NCI-H1417 treated with DMSO at 0.1 percent for 48 hours (cell line): ENCODE measurements at places on chromosomes 12 and 14.

DNA sequence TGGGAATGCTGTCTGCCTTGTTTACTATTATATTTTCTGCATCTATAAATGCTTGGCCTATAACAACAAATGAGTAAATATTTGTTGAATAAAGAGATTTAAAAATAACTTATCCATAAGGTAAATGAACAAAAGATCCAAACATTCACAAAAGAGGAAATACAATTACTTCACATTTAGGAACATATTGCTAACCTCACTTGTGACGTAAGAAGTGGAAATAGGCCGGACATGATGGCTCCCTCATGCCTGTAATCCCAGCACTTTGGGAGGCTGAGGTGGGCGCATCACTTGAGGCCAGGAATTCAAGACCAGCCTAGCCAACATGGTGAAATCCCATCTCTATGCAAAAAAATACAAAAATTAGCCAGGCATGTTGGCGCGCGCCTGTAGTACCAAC lies 25.7 kb upstream of the CKAP4 start:
- DNase-seq = no peak

DNA sequence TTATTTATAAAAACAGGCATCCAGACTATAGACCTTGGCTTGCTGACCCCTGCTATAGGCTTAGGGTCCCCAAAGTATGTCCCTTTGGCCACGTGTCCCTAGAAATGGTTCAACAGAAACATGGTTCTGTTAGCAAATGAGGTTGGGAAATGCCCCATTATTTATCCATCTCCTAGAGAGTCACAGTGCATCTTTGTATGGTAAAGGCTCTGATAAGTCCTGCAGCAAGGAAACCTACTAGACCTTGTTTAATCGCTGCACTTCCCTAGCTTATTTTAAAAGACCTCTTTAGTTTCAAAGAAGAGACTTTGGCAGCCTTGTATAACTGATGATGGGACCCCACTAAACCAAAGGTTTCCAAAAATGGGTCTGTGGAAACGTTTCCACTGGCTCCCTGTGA lies 471.5 kb downstream of the MED13L start:
- no peak for DNase-seq

GRCh38 chr14:103518422-103519042 lies 4.1 kb downstream of the CKB start:
- no peak for DNase-seq

DNA sequence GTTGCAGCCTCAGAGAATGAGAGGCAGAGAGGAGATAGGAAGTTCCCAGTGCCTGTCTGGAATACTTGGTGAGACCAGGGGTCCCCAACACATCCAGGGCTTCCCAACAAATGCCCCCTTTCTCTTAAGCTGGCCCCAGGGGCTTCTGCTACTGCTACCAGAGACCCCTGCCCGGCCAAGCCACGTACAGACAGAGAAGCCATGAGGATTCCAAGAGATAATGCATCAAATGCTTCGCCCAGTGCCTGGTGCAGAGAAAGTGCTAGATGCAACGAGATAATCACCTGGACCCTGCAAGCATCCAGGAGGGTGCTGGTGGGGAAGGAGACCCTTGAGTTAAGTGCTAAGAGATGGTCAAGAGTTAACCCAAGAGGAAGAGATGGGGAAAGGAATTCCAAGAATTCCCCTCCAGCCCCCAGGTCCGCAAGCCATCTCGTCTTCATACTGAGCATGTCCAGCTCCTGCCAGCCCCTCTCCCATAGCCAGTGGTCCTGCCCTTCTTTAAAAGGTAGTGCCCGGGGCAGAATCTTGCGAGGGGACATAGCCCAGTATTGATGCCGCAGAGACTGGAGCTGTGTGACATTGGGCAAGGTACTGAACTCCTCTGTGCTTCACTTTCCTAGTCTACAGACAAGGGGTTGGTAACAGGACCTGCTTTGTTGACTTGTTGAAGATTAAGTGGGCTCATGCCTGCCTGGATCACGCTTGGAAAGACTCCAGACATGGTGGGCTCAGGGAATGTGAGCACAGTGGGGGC lies 103.3 kb downstream of the CALM1 start:
- DNase-seq = no peak

GRCh38 chr12:131420867-131421447 lies 289.9 kb upstream of the SFSWAP start:
- no peak for DNase-seq

- DNase-seq = no peak
Observed at GRCh38 chr14:64703395-64704142, 655 bp upstream of the PLEKHG3 start.

DNA sequence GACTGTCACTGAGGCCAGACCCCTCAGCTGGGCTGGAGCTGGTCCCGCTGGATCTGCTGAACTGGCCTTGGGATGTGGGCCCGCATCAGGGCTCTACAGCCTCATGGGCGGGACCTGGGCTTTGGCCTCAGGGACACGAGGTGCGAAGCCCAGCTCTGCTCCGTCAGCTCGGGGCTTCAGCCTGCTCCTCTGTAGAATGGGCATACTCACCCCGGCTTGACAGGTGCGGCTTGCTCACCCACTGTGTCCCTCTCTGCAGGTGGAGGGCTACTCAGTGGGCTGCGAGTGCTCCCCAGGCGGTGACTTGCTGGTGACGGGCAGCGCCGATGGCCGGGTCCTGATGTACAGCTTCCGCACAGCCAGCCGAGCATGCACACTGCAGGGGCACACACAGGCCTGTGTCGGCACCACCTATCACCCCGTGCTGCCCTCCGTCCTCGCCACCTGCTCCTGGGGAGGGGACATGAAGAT lies 57.6 kb downstream of the BEGAIN start:
- no peak for DNase-seq

DNA sequence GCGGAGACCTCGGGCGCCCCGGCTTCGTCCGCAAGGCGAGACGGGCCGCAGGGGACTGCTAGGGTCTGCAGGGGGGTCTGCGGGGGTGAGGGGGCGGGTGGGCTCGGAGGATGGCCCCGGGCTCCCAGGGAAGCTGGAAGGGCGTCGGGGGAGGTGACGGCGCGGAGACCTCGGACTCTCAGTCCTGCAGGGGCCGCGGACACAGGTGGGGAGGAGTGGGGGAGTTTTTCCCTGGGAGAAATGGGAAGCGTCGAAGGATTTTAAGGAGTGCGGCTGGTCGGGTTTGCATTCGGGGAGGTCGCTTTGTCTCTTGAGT lies 25.9 kb downstream of the ZBTB42 start:
- no peak for DNase-seq
